AML-193 (cell line): ENCODE measurements at places on chromosomes 5 and 9.

DNA sequence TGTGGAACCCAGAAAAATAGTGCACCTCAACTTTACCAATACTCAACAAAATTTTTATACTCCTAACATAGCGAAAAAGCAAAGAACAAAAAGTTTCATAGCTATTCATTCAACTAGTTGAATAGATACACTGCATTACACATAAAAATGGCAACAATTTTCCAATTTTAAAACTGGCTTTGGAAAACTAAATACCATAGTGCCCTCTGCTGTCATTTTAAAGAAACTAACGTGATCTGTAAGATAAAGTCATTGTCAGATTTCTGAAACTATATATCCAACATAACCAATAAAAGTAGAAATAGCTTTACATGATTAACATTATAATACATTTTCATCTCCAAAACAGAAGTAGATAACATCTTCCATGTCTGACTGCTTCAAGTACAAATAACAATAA, 31.6 kb downstream of the DTWD2 start:
- DNase-seq, result peak; percentile 25

DNA sequence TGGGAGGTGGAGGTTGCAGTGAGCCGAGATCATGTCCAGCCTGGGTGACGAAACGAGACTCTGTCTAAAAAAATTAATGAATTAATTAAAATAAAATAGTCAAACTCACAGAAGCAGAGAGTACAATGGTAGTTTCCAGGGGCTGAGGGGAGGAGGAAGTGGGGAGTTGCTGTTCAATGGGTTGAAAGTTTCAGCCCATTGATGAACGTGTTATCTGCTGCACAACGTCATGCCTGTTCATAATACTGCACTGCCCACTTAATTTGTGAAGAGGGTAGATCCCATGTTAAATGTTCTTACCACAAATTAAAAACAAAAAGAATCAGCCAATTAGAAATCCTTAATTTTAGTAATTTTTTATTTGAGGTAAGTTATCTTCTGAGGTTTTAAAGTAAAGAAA, 16.4 kb upstream of the RUFY1 start:
- DNase-seq, result no peak

DNA sequence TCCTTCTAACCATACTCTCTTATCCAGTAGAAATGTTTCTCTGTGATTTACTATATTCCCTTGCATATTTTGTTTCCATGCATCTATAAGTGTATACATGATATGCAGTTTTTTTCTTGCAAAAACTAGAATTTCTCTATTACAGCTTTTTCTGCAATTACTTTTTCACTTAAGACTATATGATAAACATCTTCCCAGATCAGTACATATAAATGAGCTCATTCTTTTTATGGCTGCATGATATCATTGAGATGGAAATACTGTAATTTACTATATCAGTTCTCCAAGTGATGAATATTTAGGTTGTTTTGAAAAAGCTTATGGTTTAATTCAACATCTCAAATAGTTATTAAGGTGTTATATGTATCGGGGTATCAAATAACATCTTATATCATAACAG, 18.1 kb upstream of the ZNF608 start:
- no peak for DNase-seq

- DNase-seq, result no peak
Measured at GRCh38 chr9:5321058-5321457, 16.5 kb upstream of the RLN2 start.

DNA sequence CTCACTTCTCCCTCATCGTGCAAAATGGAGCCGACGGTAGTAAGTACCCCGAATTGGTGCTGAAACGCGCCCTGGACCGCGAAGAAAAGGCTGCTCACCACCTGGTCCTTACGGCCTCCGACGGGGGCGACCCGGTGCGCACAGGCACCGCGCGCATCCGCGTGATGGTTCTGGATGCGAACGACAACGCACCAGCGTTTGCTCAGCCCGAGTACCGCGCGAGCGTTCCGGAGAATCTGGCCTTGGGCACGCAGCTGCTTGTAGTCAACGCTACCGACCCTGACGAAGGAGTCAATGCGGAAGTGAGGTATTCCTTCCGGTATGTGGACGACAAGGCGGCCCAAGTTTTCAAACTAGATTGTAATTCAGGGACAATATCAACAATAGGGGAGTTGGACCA, 979 bp downstream of the PCDHGA12 start:
- no peak for DNase-seq

GRCh38 chr5:54547711-54548250, 30.2 kb downstream of the SNX18 start:
- DNase-seq, result no peak

GRCh38 chr9:26131886-26132285, 453.6 kb upstream of the TUSC1 start:
- DNase-seq, result no peak

DNA sequence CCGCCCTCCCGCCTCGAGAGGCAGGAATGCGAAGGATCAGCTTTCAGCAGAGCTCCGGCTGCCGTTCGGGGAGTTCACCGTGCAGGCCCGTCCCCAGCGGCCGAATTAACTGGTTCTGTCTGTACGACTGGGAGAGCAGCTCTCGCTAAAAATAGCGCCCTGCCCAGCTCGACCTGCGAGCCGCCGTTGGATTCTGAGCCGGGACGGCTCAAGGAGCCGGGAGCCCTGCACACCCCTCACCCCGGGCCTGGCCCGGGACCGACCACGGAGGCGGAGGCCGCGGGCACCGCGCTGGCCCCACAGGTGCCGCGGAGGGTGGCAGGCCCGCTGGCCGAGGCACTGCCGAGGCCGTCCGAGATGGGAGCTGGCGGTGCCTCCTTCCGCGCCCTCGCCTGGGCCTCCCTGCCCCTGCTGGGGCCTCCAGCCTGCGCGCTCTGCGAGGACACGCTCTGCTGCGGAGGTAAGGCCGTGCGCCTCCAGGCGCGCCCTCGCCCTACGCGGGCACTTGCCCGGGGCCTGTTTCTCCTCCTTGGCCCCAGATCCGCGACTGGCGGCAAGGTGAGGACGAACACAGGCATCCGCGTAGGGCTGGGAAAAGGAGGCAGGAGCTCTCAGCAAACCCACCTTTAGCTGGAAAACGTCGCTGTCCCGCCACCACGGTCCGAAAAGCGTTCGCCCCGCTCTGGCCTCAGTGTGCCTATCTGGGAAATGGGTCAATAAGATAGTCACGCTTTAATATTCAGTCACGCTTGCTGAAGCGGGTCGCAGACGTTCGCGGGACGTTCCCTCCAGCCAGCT, 53.1 kb upstream of the DAB2IP start:
- no peak for DNase-seq

DNA sequence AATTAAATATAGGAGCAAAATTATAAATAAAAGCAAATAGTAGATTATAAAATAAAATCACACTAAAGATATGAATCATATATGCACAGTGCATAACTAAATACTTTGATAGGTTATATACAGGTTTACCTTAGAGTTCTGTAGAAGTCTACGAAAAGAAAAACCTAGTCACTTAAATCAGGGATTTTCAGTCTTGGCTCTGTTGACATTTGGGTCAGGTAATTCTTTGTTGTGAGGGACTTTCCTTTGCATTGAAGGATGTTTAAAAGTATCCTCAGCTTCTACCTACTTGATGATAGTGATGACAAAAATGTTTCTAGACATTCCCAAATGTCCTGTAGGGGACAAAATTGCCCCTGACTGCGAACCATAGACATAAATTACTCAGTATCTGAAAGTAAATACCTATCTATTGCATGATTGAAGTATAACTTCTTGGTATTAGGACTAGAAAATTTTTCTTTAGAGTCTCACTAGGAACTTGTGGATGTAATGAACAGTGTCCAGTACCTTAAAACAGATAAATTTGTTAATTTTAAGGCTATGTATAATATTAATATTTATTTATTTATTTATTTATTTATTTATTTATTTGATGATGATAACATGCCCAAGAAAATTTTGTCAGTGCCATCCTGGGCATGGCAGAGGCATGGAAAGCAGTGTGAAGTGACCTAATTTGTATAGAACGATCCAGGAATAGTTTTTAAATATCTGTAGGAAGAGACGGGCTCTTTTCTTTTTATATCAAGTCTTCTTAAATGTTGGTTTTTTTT, 44.0 kb upstream of the LRRC70 start:
- no peak for DNase-seq

DNA sequence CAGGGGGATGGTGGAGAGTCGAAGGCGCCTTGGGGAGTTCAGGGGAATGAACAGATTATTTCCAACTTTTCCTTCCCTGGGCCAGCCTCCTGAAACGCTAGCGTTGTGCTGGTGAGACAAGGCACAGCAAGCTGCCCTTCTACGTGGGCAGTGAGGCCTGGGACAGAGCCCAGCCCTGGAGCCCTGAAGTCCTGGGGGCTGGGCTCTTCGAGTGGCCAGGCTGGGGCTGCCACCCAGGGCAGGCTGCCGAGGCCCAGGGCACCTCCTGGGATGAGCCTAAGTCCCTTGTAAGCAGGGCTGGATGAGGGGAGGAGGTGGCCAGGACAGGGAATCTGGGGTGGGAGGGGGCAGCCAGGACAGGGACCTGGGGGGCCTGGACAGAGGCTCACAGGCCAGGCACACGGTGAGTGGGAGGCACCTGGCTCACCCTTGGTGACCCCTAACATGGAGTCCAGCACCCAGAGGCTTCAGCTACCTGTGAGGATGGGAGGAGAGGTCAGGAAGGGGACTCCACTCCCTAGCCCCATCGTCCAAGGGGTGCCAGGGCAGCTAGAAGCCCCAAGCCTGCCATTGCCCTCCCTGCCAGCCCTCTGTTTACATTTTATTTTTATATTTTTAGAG, 1.3 kb upstream of the LCN12 start:
- no peak for DNase-seq

DNA sequence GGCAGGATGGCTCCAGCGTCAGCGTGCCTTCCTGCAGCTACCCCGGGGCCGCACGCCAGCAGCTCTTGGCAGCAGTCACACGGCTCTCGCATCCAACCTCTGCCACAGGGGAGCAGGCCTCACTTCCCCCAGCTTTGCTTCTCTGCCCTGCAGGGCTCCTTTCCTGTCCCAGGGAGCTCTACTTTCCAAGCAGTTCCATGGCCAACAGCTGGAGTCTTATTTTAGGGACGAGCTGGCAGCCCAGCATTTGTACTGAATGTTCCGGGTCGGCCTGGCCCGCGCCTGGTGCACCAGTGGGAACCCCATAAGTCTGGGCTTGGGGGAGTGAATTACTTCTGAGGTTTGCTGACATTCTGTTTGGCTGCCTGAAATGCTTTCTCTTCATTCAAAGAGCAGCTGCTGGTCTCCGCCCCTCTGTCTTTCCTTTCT, 34.6 kb downstream of the GADD45G start:
- no peak for DNase-seq

DNA sequence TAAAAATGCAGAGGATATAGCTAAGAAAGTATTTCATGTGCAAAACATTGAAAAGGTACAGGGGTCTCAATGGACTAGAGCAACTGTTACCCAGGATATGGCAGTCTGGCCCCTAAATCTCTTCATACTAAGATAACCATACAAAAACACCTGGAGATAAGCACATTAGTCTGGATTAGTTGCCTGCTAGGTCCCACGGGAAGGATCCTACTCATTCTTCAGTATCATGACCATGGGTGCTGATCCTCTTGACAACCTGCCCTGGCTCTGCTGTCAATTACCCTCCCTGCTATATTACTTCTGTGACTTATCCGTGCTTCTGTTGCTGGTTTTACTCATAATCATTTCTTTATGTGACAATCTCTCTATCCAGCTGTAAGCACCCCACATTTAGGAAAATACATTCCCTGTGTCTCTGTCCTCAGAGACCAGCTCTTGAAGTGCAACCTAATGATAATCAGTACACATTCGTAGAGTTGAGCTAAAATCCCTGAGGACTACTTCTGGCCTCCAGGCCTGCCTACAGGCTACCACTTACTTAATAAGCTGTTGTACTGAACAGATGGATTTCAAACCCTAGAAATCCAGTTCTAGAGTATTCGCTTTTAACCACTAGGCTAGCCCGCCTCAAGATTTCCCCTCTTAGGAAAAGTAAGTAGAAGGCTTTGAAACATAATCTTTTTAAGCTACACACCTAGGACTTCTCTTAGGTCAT, 190.5 kb upstream of the OR13F1 start:
- no peak for DNase-seq

DNA sequence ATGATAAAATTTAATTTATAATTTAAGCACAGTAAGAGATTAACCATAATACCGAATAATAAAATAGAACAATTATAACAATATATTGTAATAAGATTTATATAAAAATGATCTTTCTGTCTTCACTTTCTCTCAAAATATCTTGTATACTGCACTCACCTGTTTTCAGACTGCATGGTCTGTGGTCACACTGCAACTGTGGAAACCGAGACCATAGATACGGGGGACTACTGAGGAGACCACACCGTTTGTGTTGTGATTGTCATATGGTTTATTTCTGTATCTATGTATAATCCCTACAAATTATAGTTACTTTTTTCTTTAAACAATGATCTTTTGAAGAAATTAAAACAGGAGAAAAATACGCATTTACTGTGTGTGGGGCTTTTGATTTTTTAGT, 78.8 kb upstream of the TNFAIP8 start:
- no peak for DNase-seq

DNA sequence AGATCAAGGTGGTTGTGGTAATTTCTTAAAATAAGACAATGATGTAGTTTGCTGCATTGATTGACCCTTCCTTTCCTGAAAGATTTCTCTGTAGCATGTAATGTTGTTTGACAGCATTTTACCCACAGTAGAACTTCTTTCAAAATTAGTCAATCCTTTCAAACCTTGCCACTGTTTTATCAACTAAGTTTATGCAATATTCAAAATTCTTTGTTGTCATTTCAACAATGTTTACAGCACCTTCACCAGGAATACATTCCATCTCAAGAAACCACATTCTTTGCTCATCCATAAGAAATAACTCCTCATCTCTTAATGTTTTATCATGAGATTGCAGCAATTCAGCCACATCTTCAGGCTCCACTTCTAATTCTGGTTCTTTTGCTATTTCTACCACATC, 43.8 kb downstream of the NR2F1 start:
- DNase-seq, result no peak

DNA sequence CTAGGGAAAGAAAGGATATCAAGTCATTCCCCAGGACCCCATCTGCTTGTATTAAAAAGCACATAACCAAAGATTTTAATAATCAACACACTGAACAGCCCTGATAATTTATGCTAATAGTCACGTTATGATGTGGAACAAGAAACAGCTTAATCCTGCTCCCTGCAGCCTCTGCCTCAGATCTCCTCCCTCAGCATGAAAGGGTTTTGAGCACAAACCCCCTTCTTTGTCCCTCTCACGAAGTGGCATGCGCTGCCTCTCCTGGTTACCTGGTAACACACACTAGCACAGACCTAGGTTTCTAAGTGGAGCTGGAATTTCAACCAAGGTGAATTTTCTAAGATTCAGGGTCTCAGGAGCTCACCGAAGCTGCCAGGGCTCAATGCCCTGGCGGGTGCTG, 5.1 kb downstream of the IGFBPL1 start:
- DNase-seq, result no peak

DNA sequence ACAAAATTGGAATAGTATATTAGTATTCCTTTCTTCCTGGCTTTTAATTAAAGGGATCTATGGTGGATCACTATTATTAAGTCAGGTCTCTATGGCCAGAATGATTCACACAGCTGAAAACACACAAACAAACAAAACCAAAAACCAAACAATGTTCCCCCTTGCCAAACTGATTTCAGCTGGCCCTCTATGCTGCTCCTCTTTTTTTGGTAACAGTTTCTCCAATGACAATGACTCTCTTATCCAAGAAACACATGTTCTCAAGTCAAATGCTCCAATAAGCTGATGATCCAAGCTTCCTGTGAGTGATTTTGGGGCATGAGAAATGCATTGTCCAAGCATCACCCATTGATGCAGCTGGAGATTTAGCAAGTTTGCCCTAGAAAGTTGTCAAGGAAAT, 193.4 kb upstream of the TUT7 start:
- DNase-seq, result no peak
